ENCODE measurements at places on chromosomes 11 and 22.

- DNase-seq = peak; percentile 17
These were observed 78.9 kb downstream of the FLI1 start for GRCh38 chr11:128772814-128773213.

DNA sequence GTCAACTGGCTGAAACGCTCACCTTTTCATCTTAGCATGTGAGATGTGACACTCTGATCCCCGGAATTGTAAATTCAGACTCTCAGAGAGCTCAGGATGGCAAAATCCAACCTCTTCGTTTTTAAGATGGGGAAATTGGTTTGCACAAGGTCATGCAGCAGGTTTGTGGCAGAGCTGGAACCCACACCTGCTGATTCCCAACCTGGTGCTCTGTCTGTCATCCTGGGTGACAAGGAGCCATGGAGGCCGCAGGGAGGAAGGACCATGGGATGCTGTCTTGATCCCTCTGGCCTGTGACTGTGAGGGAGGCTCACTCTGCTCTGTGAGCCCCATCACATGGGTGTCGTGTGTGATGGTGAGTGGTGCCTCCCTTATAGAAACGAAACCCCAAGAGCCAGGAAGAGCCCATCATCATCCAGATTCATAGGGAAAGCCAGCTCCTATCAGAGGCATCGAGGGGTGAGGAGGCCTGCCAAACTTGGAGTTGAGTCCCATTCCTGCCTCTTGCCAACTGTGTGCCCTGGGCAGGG is 87.4 kb upstream of the SYT13 start:
- no peak for DNase-seq

DNA sequence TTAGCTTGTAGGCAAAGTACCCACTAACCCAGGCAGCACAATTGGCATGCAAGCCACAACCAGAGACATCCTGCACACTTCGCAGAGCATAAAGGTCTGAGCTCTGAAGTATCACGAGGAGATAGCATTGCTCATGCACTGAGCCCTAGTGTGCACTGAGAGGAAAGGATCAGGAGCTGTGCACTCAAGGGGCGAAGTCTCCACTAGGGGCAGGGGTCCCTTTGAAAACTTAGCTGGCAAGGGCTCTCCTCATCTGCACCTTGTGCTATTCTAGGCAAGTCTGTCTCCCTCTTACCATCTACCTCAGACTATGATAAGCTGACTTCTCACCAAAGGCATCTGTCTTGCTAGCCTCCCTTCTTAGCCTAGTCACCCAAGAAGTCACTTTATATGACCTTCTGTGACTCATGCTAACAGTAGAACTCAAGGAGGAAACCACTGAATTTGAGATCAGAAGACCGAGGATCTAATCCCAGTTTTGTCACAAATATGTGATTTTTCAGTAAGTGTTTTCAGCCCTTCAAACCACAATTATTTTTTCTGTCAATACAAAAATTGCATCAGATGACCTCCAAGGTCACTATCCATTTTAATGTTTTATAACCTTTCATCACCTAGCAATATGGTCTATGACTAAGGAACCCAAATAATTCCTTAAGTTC is 1078.0 kb downstream of the NTM start:
- no peak for DNase-seq

- no peak for DNase-seq
These were observed 35.3 kb downstream of the ARAP1 start for GRCh38 chr11:72716788-72717435.

DNA sequence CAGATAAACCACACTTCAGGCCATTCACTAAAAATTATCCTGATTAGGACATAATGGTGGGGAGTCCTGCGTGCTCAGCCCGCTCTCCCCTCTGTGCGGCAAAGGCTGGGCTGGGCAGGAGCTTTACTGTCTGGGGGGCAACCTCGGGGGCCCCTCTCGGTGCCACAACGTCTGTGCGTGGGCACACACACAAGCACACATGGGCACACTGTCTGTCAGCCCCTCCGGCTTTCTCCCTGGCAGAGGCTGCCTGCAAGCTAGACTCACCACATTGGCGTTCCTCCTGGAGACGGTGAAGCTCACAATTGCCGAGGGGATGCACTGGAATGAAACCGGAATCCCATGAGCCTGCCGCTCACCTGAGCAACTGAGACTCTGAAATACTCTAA is 5.2 kb downstream of the MLC1 start:
- no peak for DNase-seq

GRCh38 chr11:532527-532985 is 2.8 kb downstream of the HRAS start:
- no peak for DNase-seq

GRCh38 chr11:12216671-12217374 is 106.4 kb downstream of the MICAL2 start:
- DNase-seq = no peak

DNA sequence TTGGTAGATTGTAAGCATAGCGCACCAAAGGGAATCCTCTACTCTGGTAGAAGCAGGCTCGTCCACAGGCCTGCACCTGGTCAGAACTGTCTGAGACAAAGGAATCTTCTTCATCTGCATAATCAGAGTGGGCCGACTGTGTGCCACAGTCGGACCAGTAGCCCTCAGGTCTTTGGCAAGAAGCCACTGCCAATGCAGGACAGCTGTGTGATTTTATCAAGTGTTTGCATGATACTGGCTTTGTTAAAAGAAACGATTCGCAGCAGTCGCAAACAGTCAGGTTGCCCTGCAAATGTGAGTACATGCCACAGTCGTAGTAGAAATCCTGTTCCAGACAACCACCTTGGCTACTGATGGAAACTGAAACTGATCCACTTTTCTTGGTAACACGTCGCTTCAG is 4.9 kb upstream of the CCDC34 start:
- DNase-seq = no peak

DNA sequence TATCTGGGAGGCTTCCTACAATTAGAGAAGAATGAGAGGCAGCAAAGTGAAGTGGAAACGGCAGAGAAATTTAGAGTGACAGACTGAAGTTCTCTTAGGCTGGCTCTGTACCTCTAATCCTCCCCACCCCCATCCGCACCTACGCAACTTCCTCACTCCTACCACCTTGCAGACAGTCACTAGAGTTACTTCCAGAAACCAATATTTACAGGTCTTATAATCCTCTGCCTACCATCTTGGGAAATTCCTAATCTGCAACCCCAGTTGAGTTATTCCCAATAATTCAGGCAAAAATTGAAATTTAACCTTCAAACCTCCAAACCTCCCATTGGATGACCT is 71.7 kb downstream of the PAK1 start:
- no peak for DNase-seq

DNA sequence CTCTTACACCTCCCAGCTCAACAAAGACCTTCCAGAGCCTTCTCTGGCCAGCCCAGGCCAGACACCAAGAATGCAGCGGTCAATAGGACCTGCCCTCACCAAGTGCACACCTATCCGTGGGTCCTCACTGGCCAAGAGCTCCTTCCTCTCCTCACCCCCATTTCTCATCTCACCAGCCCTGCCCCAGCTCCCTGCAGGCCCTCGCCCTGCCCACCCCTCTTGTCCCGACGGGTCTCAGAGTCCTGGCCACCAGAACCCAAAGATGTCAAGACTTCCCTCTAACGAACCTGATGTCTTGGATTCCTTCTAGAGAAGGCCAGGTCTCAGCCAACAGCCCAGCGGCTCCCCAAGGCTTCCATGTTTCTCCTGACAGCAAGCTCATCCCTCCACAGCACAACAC is 43.6 kb downstream of the IGF2 start:
- no peak for DNase-seq

DNA sequence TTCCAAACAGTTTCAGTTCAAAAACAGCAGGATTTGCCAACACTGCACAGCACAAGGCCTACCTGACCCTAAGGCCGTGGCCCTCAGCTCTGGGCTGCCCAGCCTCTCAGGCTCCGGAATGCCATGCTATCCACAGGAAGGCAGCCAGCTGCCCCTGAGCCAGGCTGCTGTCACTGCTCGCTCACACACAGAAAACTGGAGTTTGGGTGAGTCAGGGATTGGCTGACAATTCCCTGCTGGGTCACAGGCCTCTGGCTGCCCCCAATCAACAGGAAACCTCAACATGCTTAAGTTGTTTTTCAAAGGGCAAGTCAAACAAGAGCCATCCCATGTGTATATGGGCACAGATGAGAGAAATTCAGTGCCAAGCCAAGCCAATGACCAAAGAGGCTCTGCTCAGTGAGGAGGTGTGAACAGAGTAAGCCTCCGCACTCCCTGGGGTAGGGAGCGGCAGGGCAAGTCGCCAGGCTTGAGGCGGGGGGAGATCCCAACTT is 50.2 kb downstream of the RPL27A start:
- no peak for DNase-seq

DNA sequence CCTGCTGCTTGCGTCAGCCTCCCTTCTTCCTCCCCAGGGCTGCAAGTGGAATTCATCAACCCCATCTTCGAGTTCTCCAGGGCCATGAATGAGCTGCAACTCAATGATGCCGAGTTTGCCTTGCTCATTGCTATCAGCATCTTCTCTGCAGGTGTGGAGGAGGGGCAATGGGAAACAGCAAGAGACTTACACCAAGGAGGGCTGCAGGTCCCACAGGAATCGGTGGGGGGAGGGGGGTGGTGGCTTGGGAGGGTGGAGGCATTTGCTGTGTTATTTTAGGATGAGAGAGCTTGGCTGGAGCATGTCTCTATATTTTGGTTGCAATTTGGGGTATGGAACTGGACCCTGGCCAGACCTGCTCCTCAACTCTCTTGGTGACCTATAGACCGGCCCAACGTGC is 2.1 kb upstream of the MADD start:
- DNase-seq = no peak

- DNase-seq = no peak
These were observed 2.4 kb upstream of the LGALS12 start for GRCh38 chr11:63503492-63503891.

GRCh38 chr11:3170756-3171650 is 5.9 kb upstream of the OSBPL5 start:
- no peak for DNase-seq

GRCh38 chr11:72525466-72525865 is 91.1 kb upstream of the CLPB start:
- DNase-seq = no peak

GRCh38 chr11:65663639-65664200 is 1.0 kb upstream of the RELA start:
- no peak for DNase-seq

DNA sequence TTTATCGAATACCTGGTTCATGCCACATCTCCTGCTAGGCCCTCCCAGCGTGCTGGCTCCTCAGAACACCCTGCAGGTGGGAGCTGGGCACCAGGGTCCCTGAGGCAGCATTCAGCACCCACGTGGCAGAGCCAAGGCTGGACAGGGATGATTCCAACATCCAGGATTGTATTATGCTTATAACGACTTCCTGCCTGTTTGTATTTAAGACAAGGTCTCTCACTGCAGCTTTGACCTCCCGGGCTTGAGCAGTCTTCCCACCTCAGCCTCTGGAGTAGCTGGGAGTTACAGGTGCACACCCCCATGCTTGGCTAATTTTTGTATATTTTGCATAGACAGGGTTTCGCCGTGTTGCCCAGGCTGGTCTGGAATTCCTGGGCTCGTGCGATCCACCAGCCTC is 64.7 kb upstream of the WNT7B start:
- DNase-seq = no peak

- no peak for DNase-seq
These were observed 89.0 kb upstream of the BLID start for GRCh38 chr11:122205036-122205435.

- no peak for DNase-seq
These were observed 146.8 kb upstream of the TTC12 start for GRCh38 chr11:113167599-113167998.

DNA sequence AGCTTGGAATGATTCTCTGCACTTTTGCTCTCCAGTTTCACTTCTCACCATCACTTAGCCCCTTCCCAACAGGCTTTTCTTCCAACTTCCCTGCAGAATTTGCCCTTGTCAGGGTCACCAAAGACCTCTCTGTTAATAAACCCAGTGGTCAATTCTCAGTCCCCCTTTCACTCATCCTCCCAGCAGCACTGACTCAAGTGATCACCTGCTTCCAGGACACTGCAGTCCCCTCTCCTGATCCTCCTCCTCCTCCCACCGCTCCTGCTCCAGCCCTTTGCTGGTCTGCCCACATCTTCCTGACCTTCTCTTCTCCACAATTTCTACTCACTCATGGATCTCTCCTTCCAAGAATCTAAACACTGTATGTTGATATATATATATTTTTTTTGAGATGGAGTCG is 57.9 kb downstream of the SHISAL1 start:
- DNase-seq = no peak

GRCh38 chr22:22458896-22459588 is 49.5 kb downstream of the ZNF280B start:
- no peak for DNase-seq

GRCh38 chr11:62554387-62555167 is 8.0 kb upstream of the AHNAK start:
- no peak for DNase-seq

DNA sequence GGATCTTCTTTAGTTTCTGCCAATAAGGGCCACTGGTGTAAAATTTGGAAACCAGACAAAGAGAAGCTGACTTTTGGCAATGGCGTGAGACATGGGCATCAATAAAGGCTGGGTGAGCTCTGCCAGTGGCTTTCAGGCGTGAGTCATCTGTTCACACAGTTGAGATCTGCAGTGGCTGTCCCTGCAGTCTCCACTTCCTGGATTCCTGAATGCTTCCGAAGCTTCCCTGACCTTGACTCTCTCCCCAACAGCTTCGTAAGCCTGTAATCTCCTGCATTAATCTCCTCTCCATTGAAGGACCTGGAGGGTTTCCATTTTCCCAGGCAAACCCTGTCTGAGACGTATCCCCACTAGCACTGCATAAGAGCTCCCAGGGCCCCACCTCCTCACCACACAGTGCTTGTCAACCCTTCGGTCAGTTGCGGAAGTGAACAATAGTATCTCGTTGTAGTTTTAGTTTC is 574.7 kb downstream of the TBC1D22A start:
- DNase-seq = no peak

DNA sequence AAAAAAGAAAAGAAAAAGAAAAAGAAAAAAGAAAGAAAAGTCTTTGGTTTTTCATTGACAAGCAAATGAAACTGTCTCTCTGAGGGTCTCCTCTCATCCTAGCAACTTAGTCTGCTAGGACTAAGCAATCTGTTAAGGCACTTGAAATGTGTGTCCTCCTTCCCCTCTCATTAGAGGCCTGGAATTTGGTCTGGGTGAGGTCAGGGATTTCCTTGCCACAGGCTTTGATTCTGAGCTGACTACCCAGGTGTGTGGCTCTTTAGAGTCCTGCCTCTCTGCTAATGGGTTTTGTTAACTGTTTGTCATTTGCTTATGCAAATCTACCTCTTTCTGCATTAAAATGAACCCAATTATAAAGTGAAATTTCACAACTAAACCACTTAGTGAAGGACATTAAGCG is 18.3 kb upstream of the PKNOX2 start:
- DNase-seq = no peak

DNA sequence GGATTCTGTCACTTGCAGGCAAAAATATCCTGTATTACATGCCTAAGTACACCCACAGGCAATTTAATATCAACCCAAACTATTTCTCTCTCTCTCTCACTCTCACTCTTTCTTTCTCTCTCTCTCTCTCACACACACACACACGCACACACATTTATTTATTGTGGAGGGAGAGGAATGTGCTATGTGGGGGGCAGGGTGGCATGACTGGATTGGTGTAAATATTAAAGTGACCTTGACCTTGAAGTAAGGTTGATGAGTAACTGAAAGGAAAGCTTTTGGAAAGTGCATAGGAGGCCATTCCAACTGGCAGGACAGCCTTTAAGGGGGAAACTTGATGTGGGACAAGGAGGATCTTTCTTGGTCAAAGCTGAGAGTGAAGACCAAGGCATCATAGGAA is 589.7 kb upstream of the KIRREL3 start:
- no peak for DNase-seq

GRCh38 chr11:36243641-36244040 is 45.6 kb downstream of the COMMD9 start:
- DNase-seq = no peak

All from stimulated activated CD8-positive, alpha-beta memory T cell treated with anti-CD3 and anti-CD28 coated beads, Interleukin-15, amount 100 ng/mL, for 1 hour (primary cell).